ENCODE measurements at places on chromosomes 16 and 17.
A peak's percentile ranks its signal among the peaks of the same experiment; 100 is the strongest.

DNA sequence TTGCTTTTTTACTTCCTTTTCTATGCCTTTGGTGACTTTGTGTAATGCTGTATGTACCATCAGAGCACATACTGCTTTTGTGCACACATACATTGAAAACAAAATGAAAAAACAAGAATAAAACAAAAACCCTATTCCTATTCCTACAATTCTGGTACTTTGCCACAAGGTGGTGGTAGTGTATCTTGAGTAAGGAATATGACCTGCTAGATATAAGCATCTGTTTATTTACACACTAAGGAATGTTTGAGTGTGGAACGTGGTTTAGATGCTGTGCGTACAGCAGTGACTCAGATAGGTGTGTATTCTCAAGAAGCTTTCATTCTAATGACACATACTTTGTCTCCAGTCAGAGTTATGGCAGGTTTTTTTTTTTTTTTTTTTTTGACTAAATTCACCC is 606.2 kb downstream of the WWOX start:
- no peak for DNase-seq

DNA sequence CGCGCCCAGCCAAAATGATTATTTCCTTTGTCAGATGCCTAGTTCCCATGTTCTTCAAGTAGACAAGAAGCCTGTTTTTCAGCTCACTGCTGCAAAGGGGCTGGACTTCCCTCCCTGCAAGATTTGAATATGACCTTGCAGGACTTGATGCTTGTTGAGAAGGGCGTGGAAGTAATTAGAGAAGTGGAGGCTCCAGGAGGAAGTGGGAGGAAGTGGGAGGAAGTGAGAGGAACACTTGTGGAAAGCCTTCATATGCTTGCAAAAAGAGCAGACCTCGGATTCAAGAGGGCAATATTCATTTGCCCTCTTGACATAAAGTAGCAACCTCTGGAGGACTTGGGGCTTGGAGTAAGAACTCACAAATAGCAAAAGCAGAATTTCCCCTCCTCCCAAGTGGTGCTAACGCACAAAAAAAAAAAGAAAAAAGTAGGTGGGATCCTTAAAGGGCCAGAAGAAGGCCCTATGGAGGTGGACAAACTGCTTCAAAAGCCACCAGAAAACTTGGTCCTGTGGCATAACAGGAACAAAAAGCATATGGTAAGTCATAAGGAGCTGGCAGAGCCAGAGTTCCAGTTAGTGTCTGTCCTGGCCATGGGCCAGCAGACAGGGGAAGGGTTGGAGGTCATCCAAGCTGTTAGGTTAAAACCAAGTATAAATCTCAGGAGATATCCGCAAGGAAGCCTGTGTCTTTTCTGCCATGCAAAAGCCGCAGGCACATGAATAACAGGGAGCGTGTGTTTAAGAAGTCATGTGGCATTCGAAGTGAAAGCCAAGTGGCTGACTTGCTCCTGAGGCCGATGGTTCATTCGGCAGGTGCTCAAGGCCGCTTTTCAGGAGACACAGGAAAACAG is 20.6 kb upstream of the PRKAR1A start:
- no peak for DNase-seq

DNA sequence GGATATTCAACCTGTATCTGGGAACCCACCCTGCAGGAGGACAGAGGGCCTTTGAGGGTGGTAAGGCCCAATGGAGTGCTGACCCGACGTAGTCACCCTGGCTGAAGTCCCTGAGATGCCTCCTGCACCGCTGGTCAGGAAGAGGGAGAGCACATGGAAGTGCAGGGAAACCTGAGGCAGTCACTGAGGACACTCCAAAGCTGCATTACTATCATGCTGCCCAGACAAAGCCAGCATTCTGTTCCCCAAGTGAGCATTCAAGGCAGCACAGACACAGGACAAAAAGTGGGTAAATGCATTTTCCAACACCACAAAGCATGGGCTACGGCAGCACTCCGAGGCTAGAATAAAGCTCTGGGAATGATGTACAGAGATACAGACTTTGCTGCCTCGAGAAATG is 46.8 kb upstream of the BCAR1 start:
- DNase-seq = no peak

- DNase-seq = no peak
Observed at GRCh38 chr17:43363181-43363925, 35.4 kb upstream of the ARL4D start.

DNA sequence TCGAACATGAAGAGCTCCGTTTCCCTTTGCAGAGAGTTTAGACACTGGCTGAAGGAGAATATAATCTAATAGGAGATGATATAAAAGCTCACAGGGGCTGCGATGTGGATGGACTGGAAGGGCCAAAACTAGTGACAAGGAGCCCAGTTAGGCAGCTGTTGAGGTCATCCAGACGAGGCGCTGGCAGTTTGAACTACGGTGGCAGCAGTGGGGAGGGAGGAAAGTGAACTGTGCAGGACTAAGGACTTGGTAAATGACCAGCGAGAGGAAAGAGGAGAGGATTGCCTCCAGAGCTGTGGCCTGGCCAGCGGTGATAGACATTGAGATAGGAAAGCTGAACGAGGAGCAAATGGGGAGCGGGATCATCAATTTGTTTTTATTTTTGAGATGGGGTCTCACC is 14.6 kb upstream of the YWHAE start:
- no peak for DNase-seq

- no peak for DNase-seq
Observed at GRCh38 chr17:70190959-70191805, 21.9 kb downstream of the KCNJ2 start.

- DNase-seq = no peak
Observed at GRCh38 chr17:20315821-20316220, 151.5 kb downstream of the LGALS9B start.

- DNase-seq = peak; percentile 20
Observed at GRCh38 chr16:27238016-27238587, 30.5 kb downstream of the NSMCE1 start.

GRCh38 chr16:88931936-88932335 is 45.1 kb downstream of the CBFA2T3 start:
- no peak for DNase-seq

GRCh38 chr17:68455901-68456338 is 1.4 kb downstream of the WIPI1 start:
- DNase-seq = no peak

DNA sequence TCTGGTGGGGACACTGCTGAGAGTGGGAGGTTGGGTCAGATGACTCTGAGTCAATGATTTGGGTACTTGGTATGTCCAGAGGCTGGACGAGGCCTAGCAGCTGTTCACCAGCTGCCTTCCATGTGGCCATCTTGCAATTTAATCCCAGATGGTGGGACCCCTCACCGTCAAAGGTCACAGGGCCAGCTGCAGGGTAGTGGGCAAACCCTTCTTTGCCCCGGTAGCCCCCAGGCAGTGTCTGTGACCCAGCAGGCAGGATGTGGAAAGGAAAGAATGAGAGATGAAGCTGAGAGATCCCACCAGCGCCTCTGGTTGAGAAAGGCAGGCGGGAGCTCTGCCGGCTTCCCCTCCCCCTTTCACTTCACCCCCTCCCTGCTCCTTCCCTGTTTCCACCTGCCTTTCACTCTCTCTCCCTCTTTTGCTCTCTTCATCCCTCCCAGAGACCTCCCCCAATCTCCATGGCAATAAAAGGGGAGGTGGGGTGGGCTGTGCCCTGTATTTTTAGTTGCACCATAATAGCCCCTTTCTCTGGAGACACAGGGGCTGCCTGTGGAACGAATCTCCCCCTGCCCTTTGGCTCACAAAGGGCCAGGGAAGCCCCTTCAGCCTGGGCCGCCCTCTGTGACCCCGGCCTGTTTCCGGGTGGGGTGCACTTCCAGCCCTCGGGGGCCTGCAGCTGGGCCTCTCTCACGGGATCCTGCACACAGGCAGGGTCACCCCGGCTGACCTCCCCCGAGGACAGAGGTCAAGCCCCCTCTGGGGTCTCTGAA is 20.2 kb downstream of the CDK5RAP3 start:
- DNase-seq = no peak

DNA sequence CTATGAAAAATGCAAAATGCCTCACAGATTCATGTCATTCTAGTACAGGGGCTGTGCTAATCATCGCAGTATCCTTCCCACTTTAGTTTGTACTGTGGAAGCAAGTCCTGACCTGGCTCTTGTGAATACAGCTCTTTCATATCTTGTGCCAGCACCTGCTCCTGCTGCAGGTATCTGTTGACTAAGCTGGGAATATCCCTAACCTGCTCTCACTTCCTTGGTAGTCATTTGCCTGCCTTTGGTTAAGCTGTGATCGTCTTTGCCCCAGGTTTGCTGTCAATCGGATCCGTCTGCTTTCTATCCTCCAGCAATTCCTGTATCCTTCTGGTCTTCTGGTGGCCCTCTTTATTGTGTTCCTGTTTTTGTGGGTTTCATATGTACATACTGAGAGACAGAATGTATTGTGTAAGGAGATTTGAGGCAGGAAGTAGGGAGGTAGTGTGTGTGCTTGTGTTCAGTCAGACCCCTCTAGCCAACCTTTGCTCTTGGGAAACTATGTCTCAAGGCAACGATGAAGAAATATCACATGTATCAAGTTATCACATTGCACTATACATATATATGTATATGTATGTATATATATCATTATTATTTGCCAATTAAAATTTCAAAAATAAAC is 7.7 kb upstream of the GINS3 start:
- DNase-seq = no peak

GRCh38 chr16:70793851-70794502 is 7.0 kb downstream of the VAC14 start:
- DNase-seq = no peak

DNA sequence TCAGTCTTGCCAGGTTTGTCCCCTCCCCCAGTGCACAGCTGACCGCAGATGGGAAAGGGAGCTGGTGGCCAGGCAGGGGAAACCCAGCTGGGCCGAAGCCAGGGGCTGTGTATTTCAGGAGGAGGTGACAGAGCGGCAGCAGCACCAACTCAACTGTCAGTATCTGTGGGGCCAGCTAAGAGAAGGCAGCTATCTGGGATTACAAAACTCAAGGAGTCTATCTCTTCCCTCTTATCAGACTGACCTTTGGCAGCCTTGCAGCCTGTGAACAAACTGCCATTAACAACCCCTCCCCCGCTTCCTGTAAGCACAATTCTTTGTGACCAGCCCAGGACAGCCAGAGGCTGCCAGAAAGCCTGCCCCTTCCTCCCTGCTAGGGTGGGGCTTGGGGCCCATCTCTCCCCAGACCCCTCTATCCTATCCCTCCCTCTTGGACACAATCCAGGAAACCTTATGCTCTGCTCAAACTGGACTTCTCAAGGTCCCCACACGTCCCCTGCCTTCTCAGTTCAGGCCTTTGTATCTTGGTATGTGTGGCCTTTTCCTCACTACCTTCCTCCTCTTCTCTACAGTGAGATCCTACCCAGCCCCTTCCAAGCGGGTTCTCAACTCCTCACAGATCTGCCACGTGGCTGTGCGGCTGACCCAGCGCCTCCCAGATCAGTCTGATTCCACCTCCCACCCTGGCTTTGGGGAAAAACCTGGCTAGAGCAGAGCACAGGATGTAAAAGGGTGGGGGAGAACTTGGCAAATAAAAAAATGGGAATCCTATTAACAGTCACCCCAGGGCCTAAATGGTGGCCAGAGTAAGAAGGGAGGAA is 10.5 kb downstream of the ST3GAL2 start:
- no peak for DNase-seq

- no peak for DNase-seq
Observed at GRCh38 chr17:57016764-57017116, 38.8 kb downstream of the SCPEP1 start.

GRCh38 chr16:49350265-49351095 is 23.1 kb upstream of the C16orf78 start:
- DNase-seq = peak; percentile 3

- DNase-seq = no peak
Observed at GRCh38 chr17:40734018-40734417, 21.1 kb downstream of the KRT25 start.

DNA sequence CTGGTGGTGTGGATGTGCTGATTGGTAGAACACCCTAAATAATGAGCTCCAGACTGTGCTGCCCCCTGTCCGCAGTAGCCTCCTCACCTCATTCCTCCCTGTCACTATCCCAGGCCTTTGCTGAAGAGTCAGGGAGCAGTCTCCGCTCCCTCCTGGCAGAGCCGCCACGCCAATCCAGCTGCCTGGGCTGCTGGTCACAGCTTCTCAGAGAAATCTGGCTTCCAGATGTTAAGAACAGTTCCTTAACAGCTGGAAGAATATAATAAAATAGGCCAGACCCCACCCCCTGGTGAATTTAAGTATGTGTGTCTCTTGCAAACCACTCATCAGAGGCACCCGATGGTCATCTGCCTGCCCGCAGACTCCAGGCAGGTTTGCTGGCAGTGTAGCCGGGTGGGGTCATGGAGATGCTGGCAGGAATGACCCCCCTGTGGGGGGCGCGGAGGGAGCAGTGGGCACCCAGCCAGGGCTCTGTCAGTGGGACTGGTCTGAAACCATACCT is 161.0 kb downstream of the CCDC182 start:
- no peak for DNase-seq

- no peak for DNase-seq
Observed at GRCh38 chr17:18236494-18236893, 11.1 kb downstream of the LLGL1 start.

DNA sequence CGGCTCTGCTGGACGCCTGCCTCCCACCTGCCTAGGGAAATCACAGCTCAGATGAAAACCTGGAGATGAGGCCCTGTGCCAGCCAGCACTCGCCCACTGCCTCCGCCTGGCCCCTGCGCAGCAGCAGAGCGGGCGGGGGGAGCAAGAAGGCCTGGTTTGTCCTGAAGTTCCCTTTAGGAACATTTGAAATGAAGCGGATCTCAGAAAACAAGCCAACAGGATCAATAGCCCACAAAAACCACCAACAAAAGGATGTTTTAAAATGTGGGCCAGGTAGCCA is 48.0 kb downstream of the RBFOX3 start:
- no peak for DNase-seq

GRCh38 chr16:54142787-54143186 is 143.8 kb downstream of the IRX3 start:
- no peak for DNase-seq

- no peak for DNase-seq
Observed at GRCh38 chr16:30474074-30474452, 1.5 kb downstream of the ITGAL start.

- no peak for DNase-seq
Observed at GRCh38 chr16:11079652-11080187, 135.4 kb downstream of the CLEC16A start.

DNA sequence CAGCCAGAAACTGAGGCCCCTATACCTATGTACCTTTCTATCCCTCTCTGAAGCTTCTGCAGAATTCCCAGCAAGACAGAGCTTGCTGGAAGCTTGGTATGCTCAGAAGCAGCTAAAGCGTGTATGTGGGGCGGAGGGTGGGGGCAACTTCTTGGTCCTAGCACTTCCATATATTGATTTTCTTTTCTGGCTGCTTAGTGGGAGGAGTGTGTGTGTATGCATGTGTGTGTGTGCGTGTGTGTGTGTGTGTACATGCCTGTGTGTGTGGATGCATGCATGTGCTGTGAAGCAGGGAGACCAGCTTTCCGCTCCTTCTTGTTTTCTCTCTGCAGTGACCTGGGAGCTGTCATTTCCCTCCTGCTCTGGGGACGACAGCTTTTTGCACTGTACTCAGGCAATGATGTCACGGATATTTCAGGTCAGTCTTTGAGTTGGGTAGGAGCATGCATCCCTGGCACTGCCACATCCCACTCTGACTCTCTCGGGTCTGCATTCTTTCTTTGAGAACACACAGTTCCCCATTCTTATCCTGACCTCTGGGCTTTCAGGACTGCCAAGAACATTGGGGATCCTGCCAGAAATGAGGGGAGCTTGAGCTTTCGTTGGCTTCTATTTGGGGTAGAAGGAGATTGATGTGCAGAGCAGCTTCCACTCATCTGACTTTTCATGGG is 10.7 kb downstream of the HPR start:
- DNase-seq = no peak

- DNase-seq = no peak
Observed at GRCh38 chr17:14323522-14323981, 22.7 kb downstream of the HS3ST3B1 start.

All from activated T-helper 1 cell treated with Interleukin-2 at 50 U/mL for 16 hours (primary cell).